ENCODE measurements at places on chromosomes 2 and 18.

GRCh38 chr2:108580050-108580449, 45.8 kb downstream of the LIMS1 start:
- no peak for DNase-seq

DNA sequence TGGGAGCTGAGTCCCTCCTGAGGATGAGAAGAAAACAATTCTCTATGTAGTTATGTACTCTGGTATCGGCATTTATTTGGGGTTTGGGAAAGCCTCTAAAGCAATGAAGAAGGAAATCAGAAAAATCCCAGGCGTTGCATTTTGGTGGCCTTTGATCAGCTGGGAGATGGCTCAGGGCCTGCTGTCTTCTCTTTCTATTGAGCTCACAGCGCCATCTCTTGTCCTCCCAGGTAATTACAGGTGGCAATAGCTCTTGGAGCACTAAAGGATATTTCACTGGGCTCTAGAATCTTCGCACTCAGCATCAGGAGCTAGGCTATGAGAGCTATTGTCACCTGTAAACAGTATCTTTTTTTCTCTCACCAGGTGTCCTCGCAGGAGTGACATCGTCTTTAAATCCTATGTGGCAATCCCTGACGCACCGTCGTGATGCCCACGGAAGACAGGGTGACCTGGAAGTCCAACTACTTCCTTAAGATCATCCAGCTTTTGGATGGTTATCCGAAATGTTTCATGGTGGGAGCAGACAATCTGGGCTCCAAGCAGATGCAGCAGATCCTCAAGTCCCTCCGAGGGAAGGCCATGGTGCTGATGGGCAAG, 76.1 kb upstream of the PMAIP1 start:
- peak; percentile 74 for DNase-seq

- no peak for DNase-seq
Measured at GRCh38 chr18:2486426-2486825, 84.9 kb downstream of the METTL4 start.

DNA sequence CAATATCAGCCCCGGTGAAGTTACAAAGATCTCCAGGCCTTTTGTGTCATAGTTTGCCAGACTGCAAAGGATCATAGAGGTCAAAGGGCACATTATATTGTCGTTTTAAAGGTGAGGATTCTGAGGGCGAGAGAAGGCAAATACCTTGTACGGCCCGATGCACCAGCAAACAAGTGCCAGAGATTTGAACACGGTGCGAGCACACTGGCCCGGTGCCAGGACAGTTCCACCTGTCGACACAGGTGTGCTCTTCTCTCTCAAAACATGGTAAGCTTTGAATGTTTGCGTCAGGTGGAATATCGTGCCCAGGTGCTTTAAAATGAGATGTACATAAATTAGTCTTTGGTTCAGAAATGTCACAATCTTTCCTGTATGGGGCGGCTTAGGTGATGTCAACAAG, 776.1 kb upstream of the ID2 start:
- no peak for DNase-seq

- DNase-seq: no peak
Measured at GRCh38 chr2:219169930-219170654, at the start of gene SLC23A3. Gene SLC23A3, minus strand, starts transcription at chr2:219170029. Its CDS starts 45 bp downstream, at chr2:219169984.

DNA sequence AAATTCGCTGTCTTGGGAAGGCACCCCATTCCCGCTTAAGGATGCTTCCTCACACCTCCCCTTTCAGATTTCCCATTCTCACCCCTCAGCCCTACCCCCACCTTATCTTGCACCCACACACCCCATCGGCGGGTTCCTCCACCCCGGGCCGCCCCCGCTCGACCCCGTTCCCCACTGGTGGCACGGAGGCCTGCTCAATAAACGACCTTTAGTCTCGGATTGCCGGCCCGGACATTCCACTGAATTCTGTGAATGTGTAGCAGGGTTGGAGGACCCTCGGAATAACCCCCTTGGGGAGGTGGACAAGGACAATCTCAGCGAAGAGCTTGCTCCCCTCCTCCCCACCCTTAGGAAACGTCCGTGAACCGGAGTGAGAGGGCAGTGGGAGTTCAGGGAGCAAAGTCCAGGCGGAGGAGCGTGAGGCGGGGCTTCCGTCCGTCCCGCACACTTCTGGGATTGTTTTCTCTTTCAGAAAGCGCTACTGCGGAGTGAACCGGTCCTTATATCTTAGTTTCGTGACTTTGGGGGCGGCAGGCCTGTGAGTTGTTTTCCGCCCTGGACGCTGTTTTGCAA, 2.8 kb upstream of the LBX2 start:
- DNase-seq: no peak

GRCh38 chr2:230974096-230974913, 21.6 kb upstream of the SPATA3 start:
- peak; percentile 57 for DNase-seq

GRCh38 chr2:168330624-168331423, 83.4 kb upstream of the STK39 start:
- DNase-seq: no peak

DNA sequence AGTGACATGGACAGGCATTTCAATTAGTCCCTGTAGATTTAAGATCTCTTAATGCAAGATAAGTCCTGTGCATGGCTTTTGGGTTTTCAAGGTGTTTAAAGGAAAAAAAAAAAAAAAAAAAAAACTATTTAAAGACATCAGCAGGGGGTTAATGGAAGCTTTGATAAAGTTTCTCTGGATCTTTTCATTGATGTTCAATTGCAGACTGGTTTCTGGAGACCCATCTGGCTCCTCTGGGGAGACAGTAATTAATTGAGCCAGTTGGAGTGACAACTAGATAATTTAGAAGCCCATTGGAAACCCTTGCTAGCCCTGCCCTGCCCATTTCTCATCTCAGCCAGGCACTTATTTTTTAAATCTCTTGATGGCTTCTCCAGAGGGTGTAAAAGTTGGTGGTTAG, 98.7 kb downstream of the EPHA4 start:
- no peak for DNase-seq

GRCh38 chr2:109126501-109126860, 2.5 kb upstream of the SH3RF3 start:
- no peak for DNase-seq

DNA sequence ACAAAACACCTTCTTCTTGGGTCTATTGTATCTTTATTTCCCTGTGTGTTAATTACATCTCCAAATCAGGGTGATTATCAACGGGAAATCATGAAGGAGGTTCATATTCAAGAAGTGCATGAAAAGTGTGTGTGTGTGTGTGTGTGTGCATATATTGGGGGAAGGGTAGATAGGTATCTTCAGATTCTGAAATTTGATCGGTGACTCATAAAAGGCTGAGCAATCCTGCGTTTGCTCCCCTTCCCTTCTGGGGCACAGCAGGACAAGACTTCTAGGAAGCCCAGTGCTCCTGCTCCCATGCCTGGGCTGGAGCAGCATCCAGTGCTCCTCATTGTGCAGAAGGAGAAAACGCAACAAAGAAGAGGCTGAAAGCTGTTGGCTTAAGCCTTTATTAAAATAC, 25.8 kb downstream of the MC5R start:
- no peak for DNase-seq

DNA sequence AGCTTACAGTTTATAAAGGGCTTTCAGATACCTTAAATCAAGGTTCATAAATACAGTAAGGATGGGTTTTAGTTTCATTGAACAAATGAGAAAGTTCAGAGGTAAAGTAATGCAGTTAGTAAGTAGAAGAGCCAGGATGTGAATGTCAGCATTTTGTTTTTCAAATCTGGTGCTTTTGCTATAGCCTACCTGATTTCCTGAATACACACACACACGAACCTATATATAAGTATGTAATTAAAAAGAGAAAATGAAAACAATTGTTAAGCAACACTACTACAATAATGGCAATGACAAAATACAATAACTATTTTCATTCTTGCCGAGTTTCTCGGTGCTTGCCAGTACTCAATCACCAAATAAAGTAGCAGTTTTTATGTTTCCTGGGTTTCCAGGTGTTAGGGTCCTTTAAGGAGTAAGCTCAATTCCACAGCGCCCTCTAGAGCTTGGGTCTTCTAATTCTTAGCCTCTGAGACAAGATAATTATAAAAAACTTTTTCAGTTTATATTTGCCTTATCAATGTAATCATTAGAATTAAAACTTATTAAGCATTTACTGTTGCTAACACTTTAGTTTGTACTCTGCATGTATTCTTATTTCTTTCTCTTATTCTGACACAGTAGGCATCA, 512.9 kb upstream of the ACVR2A start:
- no peak for DNase-seq

- no peak for DNase-seq
Measured at GRCh38 chr2:8642366-8643068, 39.3 kb upstream of the ID2 start.

DNA sequence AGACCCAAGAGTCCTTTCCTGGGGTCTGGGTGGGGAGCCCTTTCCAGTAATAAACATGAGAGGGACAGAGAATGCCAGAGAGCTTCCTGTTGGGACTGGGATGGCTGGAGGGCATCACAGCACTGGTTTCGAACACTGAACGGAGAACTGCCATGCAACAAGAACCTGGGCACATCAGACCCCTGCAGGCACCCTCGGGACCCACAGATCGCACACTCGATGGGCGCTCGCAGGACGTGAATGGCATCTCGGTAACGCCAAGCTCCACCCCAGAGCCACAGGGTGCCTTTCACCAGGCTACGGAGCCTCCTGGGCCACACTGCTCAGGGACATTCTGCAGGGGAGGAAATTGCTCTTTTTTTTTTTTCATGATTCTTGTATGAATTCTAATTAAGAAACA, 25.1 kb downstream of the SLC66A2 start:
- no peak for DNase-seq

GRCh38 chr2:42593282-42593681, 24.9 kb downstream of the MTA3 start:
- DNase-seq: no peak

GRCh38 chr18:76621782-76622495, 126.9 kb upstream of the ZNF516 start:
- DNase-seq: no peak

DNA sequence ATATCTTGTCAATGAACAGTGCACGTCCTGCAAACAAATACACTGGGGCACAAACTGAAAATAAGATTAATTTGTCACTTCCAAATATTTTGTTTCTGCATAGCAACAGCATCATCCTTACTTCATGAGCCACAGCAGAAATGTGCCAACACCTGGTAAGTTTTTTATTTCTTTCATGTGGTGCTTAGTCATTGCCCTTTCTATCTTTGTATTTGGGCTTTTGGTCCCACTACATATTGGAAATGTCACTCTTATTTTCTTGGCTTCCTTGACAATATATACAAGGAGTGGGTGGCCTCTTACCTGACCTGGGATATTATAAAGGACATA, 208.0 kb downstream of the RBM43 start:
- no peak for DNase-seq

- DNase-seq: no peak
Measured at GRCh38 chr2:203908066-203908796, 28.3 kb upstream of the ICOS start.

DNA sequence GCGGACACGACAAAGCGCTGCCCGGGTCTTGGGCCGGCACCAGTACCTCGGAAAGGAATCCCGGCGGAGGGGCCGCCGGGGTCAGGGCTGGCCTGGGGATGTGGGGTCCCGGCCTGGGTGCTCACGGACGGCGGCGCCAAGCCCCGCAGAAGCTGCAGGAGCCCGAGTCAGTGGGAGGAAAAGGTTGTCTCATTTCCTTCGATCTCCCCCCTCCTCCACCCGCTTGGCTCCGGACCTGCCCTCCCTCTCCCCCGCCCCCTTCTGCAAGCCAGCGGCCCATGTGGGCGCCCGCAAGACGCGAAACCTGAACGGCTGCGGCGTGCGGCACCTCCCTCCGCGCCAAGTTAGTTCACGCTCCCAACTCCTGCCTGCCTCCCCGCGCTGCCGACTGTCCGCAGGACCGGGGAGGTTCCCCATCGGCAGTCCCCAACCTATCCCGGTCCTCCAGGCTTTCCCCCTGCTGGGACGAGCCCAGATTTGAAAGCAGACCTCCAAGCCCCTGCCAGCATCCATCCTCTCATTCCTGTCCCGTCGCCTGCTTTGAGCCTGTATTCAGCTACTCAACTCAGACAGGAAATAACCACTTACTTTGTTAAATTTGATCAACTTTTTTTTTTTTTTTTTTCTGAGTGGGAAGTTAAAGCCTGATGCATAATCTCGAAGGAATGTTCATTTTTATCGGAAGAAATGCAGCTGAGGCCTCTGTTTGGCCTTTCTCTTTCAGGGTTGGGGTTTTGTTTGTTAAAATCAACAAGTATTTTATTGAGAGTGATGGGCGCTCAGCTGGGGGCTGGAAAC, at the start of gene EVA1A:
Gene EVA1A (minus strand): TSS at position 172 of the 798 bp plus-strand sequence. CDS start 42,799 bp downstream, outside the sequence.
- DNase-seq: peak; percentile 36

- DNase-seq: no peak
Measured at GRCh38 chr18:75131381-75132000, 77.4 kb downstream of the PTGR3 start.

- DNase-seq: no peak
Measured at GRCh38 chr2:31192396-31192795, 24.9 kb downstream of the CAPN14 start.

- no peak for DNase-seq
Measured at GRCh38 chr2:25714740-25715139, 41.4 kb upstream of the DTNB start.

GRCh38 chr2:172510548-172510947, 45.3 kb upstream of the PDK1 start:
- DNase-seq: no peak

DNA sequence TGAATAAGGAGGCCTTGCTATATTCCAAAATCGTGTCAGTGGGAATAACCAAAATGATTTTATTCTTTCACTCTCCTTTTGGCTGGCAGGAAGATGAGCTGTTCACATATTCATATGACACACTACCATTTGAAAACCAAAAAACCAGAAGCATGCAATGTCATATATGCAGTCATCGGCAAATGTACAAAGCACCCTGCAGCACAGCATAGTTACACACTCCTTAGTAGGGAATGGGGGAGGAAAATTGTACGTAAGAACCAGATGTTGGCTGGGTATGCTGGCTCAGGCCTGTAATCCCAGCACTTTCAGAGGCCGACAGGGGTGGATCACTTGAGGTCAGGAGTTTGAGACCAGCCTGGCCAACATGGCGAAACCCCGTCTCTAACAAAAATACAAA, 176.6 kb downstream of the GFPT1 start:
- DNase-seq: no peak

DNA sequence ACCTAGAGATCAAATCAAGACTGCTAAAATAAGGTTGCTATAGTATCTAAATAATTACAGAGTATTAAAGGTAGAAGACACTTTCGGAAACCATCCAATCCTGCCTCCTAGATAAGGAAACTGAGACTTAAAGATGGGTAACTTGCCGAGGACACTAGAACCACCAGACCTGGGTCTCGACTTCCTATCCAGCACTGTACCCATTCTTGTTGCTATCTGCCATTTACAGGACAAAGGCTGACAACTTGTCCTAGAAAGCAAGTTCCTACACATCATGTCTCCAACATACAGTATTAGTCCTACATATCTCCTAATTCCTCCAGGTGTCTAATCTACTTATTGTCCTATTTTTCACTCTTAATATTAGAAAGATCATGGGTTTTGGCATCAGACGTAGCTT, 37.7 kb downstream of the TRAK2 start:
- DNase-seq: no peak

Measured in stimulated activated effector memory CD8-positive, alpha-beta T cell treated with anti-CD3 and anti-CD28 coated beads, Interleukin-12 subunit alpha, Interleukin-12 subunit beta, amount 100 ng/mL, for 72 hours (primary cell).